ENCODE measurements at places on chromosomes 11 and 22. TPM values are rescaled to one million over a fixed set of nuclear protein-coding genes. Genes with fewer than 3 reads are reported as not detected.

DNA sequence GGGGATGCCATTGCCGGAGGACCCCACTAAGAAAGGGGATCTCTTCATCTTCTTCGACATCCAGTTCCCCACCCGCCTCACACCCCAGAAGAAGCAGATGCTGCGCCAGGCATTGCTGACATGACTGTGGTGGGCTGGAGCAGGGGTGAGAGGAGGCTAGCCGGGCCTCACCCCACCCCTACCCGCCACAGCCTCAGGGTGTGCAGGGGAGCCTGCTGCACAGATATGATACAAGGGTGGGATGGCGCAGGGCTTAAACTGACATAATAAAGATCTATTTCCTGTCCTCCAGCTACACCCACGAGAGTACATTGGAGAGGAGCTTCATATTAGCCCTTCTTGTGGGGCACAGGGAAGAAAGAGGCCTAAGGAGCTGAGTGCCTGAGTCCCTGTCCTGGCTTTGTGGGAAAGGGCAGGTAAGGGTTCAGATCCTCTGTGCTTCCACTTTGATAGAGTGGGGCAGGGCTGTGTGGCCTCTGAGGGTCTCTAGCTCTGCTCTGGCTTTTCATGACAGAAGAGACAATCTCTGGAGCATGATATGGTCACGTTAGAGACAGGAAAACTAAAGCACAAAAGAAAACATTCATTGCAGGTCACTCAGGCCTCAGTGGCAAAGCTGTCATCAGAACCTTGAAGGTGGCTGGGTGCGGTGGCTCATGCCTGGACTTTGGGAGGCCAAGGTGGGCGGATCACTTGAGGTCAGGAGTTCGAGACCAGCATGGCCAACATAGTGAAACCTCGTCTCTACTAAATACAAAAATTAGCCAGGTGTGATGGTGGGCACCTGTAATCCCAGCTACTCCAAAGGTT lies 12.4 kb downstream of the UCP2 start:
- no peak for DNase-seq

DNA sequence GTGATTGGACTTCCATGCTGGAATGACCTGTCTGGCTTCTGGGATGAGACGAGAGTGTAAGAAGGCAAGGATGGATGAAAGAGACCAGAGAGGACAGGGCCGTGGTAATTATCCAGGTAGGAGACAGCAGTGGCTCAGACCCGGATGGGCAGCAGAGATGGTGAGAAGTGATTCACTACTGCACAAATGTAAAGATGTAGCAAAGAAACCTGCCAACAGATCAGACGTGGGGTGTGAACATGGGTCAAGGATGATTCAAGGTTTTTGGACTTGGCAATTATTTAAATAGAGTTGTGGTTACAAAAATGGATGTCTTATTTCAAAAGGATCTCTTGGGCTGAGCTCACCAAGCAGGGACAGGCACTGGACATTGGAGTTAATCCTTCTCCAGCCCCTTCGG lies 32.7 kb downstream of the RIBC2 start:
- DNase-seq, result no peak

DNA sequence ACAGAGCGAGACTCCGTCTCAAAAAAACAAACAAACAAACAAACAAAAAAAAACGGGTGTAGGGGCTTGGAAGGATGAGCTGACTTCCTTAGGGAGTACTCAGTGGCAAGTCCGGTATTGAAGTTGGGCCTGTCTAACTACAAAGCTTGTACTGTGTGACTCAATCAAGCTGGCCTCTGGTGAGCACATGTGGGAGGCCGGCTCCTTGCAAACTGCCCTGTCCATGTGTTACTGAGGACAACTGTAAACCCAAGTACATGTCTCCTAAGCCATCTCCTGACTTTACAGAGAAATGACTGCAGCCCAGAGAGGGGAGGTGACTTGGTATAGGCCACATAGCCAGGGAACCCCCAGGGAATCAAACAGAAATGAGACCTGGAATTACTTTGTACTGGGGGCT lies 11.6 kb downstream of the RIBC2 start:
- DNase-seq, result no peak

GRCh38 chr22:23984430-23984829 lies 4.5 kb downstream of the GSTT2 start:
- no peak for DNase-seq

DNA sequence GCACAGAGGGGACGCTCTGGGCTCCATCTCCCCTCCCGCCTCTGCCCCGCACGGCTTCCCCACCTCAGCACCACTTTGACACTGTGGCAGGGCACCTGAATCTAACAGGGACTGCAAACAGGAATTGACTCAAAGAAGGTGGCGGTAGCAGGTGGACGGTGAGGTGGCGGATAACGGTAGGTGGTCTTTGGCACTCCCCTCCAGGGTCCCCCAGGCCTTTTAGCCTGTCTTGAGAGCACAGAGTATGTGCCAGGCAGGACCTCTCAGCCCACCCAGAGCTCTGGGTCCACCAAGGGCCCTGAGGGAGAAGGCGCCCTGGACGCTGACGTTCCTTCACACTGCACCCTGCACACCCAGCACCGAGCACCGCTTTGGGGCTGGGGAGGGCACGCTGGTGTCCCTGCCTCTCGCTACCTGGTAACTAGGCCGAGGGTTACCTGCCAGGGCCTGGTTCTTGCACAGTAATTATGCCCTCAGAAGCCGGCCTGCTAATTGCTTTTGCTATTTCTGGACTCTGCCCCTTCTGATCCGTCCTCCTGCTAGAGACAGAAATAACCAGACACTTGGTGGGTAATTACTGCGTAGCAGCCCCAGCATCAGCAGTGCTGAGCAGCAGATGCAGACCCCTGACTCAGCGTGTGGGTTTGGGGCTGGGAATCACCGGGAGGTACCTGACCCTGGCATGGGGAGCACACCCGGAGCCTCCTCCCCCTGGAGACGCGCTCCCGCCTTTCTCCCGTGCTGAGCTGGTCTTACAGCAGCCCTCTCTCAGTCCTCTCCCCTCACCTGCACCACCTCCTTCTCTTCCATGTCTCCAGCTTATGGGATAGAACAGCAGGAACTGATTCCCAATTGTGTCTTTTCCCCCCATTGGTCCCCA lies 103.3 kb upstream of the B3GAT1 start:
- DNase-seq, result peak; percentile 1

DNA sequence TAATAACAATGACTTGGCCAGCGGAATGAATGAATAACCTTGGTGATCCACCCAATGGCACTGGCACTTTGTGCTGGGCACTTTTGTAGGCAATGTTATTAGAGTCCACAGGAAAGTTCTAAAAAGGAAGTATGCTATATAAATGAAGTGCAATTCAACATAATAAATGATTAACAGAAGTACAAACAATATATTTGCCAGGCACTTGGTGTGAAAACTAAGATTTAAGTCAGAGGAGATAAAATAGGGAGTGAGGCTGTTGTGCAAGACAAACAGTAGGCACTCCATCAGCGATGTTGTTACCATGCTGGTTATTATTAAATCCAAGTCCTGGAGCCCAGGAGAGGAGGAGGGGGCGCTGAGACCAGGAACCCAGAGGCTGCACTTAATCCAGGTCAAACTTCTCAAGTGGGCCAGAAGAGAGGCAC lies 173.8 kb downstream of the LARGE1 start:
- DNase-seq, result no peak

DNA sequence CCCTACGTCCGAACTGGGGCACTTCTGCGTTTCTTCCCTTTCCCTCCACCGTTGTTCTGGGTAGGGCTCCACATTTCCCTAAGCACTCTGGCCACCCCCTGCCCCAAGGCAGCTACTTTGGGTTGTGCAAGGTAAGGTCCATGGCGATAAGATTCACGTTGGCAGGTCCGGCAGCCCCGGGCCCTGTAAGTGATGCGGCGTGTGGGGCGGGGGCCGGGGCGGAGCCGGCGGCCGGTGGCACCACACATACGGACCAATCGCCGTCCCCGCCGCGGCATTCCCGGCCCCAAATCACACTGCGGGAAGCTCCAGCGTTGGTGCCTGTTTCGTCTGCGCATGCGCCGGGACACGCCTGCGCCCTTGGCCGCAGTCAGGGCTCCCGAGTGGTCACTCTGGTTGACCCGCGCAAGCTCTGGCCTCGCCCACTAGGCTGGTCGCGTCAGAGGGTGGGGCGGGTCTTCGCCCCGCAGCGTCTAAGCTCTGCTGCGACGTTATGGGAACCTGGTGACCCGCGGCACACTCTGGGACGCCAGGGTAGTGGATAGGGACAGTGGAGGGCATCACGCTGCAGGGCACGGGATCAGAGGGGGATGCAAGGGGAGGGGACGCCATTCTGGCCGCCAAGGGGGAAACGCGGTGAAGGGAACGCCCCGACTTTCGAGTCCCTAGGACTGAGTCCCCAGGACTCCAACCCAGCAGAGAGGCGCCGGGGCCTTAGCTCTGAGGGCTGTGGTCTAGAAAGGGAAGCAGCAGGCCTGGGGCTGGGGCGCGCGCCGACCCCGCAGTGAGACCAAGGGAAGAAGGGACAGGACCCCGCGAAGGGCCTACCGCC lies 1.6 kb downstream of the FADS1 start:
- peak; percentile 97 for DNase-seq

DNA sequence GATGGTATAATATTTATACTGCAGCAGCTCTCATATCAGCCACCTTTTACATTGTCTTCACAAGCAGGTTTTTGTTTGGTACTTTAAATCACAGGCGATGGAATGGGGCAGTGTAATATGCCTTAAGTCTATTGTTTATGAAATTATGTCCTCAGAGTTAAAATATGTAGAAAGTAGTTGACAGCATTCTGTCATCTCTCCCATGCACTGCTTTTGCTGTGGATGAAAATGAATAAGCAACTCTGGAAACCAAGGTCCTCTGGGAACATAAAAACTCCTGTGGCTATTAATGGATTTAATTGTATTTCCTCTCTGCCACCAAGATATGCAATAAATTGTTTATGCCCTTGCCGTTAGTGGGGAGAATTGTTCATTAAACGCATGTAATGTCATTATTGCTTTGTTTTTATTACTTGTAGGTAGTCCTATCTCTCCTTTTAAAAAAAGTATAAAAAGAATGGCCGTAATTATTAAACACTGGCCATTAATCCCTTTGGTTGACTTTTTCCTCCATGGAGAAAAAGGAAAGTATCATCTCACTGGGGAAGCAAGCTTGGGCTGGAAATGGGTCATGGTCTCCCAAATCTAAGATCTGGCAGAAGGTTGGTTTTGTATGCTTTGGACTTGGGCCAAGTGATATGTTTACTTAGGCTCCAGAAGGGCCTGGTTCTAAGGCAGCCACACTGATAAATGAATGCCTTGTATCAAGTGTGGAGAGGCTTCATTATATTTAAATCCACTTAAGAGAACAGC lies 13.1 kb downstream of the PACS1 start:
- DNase-seq, result no peak

Gene SLC22A25
- not detected for total RNA-seq

Gene NFRKB
- total RNA-seq, result 27.9 TPM

Gene ANKK1
- 0.35 TPM for total RNA-seq

Gene TUB
- 13.9 TPM for total RNA-seq

Gene MPZL2
- 4.4 TPM for total RNA-seq

All from ovary (tissue), 10 donors.